Endothelial cell of umbilical vein (primary cell): ENCODE measurements at places on chromosomes 1 and 21. TPM values are rescaled to one million over a fixed set of nuclear protein-coding genes. Genes with fewer than 3 reads are reported as not detected.

PUM1 gene
- 124 and 131 TPM in 2 replicates for total RNA-seq

IFNLR1 gene
- total RNA-seq = not detected in 2 replicates

MIS18A gene
- 19.4 and 19.7 TPM in 2 replicates for total RNA-seq

TFF2 gene
- not detected in 2 replicates for total RNA-seq

HNRNPCL4 gene
- not detected in 2 replicates for total RNA-seq

PODN gene
- 1.5 and 2.0 TPM in 2 replicates for total RNA-seq

FCGR3A gene
- total RNA-seq = not detected in 2 replicates

CLDN8 gene
- total RNA-seq = not detected in 2 replicates

COL8A2 gene
- 0.78 and 1.3 TPM in 2 replicates for total RNA-seq

C1orf116 gene
- 0.07 TPM in 1 of 2 replicates, not detected in the other for total RNA-seq

REN gene
- total RNA-seq = not detected in 2 replicates

KCNJ9 gene
- total RNA-seq = not detected in 2 replicates

WDR4 gene
- total RNA-seq = 30.4 and 40.0 TPM in 2 replicates

NBPF14 gene
- 10.0 and 15.7 TPM in 2 replicates for total RNA-seq

TMEM51 gene
- total RNA-seq = 10.5 and 13.7 TPM in 2 replicates

NOC2L gene
- total RNA-seq = 87.9 and 88.6 TPM in 2 replicates

SELP gene
- 0.48 and 1.3 TPM in 2 replicates for total RNA-seq

CD46 gene
- total RNA-seq = 243 and 256 TPM in 2 replicates

ARHGEF11 gene
- 27.2 and 28.0 TPM in 2 replicates for total RNA-seq

KCNJ10 gene
- not detected in 2 replicates for total RNA-seq

GJA9 gene
- total RNA-seq = not detected in 2 replicates

HSD17B7 gene
- total RNA-seq = 25.6 and 26.6 TPM in 2 replicates

TMCO1 gene
- 80.0 and 86.0 TPM in 2 replicates for total RNA-seq

APCS gene
- total RNA-seq = not detected in 2 replicates

AMY2B gene
- total RNA-seq = 1.2 and 1.8 TPM in 2 replicates

GBP6 gene
- total RNA-seq = not detected in 2 replicates

SYT2 gene
- total RNA-seq = not detected in 2 replicates

FMO5 gene
- 0.60 and 1.3 TPM in 2 replicates for total RNA-seq

DENND2C gene
- 0.22 and 0.44 TPM in 2 replicates for total RNA-seq

KLHDC8A gene
- not detected in 2 replicates for total RNA-seq

SPTA1 gene
- 0.48 and 0.84 TPM in 2 replicates for total RNA-seq

ST6GALNAC3 gene
- total RNA-seq = 44.0 and 48.3 TPM in 2 replicates

CLIC6 gene
- not detected in 2 replicates for total RNA-seq

PEAR1 gene
- 88.7 and 90.7 TPM in 2 replicates for total RNA-seq

PLXNA2 gene
- 229 and 302 TPM in 2 replicates for total RNA-seq

RGS13 gene
- total RNA-seq = not detected in 2 replicates

DCST1 gene
- not detected in 2 replicates for total RNA-seq

DNASE2B gene
- total RNA-seq = not detected in 2 replicates
